ENCODE measurements at places on chromosomes 1 and 21.

DNA sequence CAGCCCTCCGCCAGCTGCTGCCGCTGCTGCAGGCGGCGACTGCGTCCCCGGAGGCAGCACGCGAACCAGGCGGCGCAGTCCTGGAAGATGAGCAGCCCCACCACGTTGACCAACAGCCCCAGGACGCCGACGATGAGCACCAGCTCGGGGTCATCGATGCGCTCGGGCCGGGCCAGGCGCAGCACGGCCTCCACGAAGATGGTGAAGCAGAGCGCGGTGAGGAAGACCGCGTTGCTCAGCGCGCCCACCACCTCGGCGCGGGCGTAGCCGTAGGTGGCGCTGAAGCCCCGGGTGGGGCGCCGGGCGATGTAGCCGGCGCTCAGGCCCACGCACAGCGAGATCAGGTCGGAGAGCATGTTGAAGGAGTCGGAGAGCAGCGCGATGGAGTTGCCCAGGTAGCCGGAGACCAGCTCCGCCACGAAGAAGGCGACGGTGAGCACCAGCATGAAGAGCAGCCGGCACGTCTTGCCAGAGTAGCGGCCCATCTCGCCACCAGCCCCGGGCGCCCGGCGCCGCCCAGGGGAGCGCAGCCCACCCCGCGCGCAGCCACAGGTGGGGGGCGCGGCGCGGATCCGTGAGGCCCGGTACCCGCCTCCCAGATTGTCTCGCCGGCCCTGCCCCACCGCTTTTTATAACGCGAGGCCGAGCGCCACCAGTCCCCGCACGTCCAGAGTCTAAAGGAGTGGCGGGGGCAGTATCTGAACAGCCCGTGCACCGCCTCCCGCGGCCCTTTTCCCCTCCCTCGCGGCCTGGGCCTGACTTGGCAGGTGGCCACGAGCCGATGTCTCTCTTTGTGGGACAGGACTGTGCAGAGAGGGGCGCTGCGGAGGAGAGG is at the start of gene SLC30A10:
SLC30A10 (minus strand) TSS at position 602 of the 835 bp plus-strand sequence; CDS start at position 485, 117 bp downstream.
- DNase-seq = no peak

- no peak for DNase-seq
These were observed 63.7 kb downstream of the SLX9 start for GRCh38 chr21:45003331-45004058.

GRCh38 chr1:201966171-201966570 is 10.9 kb downstream of the TIMM17A start:
- no peak for DNase-seq

DNA sequence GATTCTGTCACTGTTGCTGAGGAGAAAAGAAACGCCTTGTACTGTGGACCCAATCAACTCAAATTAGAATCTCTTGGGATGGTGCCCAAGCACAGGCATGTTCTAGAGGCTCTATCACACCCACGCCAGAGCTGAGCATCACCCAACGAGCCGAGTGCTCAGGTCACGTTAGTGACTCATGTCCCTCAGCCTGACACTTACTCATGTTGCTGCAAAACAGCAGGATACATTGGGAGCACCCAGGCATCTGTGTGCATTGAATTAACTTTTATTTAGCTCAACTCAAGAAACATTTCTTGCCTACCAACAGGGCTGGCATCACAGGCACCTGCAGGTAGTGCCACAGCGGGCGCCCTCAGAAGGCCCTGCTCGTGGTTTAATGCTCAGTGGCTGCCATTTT is 149.8 kb downstream of the ETS2 start:
- no peak for DNase-seq

- DNase-seq = no peak
These were observed 25.4 kb downstream of the SORT1 start for GRCh38 chr1:109372281-109372680.

Measured in Kasumi-1 (cell line).